ENCODE measurements at places on chromosomes 5 and 9. TPM values are rescaled to one million over a fixed set of nuclear protein-coding genes. Genes with fewer than 3 reads are reported as not detected.
A peak's percentile ranks its signal among the peaks of the same experiment; 100 is the strongest.

DNA sequence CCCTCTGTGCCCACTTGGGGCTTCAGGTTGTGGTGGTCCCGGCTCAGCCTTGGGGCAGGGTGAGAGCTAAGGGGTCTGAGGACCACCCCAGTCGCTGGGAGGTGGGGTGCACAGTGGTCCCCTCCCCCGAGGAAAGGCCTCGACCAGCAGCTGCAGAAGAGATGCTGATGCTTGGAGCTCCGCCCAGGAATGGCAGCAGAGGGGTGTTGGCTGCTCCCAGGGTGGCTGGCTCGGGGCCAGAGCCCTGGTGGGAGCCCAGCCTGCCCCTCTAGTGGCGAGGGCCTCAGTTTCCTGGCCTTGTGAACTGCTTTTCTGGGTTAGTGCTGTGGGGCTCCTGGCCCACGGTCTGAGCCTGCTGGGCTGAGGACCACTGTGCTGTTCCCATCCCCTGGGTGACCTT, 1.2 kb downstream of the DIPK1B start:
- no peaks in the 10 kb centered on the region for H3K27me3 ChIP-seq
- H3K36me3 ChIP-seq: no peaks in the 10 kb centered on the region
- no peak overlapping the region for H3K4me3 ChIP-seq
- no peak for DNase-seq
- H3K27ac ChIP-seq: no peak overlapping the region

- no peaks in the 10 kb centered on the region for H3K36me3 ChIP-seq
- H3K4me1 ChIP-seq: no peaks in the 10 kb centered on the region
- DNase-seq: no peak
- H3K4me3 ChIP-seq: no peak overlapping the region
- no peaks in the 10 kb centered on the region for H3K27me3 ChIP-seq
- H3K27ac ChIP-seq: no peak overlapping the region
Measured at GRCh38 chr5:156230887-156231286, 96.1 kb upstream of the SGCD start.

GRCh38 chr9:80605129-80605528, 1033.4 kb downstream of the TLE4 start:
- DNase-seq: no peak
- no peak overlapping the region for H3K4me3 ChIP-seq
- no peaks in the 10 kb centered on the region for H3K4me1 ChIP-seq
- no peaks in the 10 kb centered on the region for H3K36me3 ChIP-seq

DNA sequence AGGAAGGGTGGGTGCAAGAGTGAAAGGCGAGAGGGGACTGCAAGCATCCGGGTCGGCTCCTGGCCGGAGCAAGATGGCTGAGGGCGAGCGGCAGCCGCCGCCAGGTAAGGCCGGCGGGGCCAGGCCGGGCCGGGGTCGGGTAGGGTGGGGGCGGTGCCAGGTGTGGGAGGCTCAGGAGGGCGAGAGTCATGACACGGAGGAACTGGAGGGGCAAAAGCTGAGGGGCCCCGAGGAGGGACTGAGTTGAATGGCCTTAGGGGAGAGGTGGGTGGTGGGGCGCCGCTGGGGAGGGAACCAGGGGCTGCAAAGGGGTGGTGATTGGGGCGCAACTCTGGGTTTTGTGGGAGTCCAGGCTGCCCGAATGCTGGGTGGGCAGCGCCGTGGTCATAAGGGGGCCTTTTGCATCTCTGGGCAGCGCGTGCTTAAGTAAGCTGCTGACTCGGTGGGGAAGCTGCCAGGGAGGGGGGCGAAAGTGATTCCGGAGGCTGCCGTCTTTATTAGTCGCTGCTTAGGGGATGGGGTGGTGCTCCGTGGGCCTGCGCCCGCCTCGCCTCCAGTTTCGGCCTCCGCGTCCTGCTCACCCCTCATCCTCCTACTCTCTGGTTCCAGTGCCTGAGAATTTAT, 425 bp downstream of the PTPA start:
- no peaks in the 10 kb centered on the region for H3K27me3 ChIP-seq
- no peaks in the 10 kb centered on the region for H3K4me1 ChIP-seq
- peak; percentile 48 for DNase-seq
- no peaks in the 10 kb centered on the region for H3K36me3 ChIP-seq
- peak overlapping the region; percentile 93 for H3K27ac ChIP-seq

DNA sequence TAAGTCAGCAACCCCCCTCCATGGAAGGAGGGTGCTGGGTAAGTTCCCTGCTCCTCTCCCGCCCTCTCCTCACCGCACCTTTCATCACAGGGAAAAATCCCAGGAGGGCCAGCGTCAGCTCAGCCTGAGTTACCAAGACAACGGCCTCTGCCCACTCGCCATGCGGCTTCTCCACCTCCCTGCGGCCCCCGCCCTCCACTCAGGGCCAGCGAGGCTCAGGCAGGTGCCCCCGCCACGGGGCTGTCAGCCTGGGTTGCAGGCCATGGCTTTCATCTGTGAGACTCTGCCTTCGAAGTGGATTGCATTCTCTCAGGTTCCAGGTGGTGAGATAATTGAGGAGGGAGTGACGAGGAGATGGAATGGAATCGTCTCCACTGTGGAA, 27.2 kb upstream of the LAMC3 start:
- H3K36me3 ChIP-seq: no peaks in the 10 kb centered on the region
- no peaks in the 10 kb centered on the region for H3K4me1 ChIP-seq
- no peaks in the 10 kb centered on the region for H3K27me3 ChIP-seq

DNA sequence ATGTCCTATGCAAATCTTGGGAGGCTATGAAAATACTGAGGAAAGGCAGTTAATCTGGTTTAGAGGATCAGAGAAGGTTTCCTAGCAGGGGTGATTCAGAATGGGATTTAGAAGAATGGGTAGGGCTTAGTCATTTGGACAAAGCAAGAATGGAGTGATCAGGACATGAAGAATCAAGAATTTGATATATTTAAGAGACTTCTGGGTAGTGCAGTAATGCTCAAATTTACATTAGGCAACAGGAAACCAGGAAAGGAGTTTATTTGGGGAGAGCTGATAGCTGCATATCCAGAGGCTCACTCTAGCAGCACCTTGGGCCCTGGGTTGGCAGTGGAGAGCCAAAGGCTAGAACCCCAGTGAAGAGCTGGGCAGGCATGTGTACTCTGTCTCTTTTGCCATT, 78.9 kb upstream of the PAPPA start:
- no peak overlapping the region for H3K27ac ChIP-seq
- H3K4me3 ChIP-seq: no peak overlapping the region
- no peaks in the 10 kb centered on the region for H3K36me3 ChIP-seq
- no peaks in the 10 kb centered on the region for H3K4me1 ChIP-seq

DNA sequence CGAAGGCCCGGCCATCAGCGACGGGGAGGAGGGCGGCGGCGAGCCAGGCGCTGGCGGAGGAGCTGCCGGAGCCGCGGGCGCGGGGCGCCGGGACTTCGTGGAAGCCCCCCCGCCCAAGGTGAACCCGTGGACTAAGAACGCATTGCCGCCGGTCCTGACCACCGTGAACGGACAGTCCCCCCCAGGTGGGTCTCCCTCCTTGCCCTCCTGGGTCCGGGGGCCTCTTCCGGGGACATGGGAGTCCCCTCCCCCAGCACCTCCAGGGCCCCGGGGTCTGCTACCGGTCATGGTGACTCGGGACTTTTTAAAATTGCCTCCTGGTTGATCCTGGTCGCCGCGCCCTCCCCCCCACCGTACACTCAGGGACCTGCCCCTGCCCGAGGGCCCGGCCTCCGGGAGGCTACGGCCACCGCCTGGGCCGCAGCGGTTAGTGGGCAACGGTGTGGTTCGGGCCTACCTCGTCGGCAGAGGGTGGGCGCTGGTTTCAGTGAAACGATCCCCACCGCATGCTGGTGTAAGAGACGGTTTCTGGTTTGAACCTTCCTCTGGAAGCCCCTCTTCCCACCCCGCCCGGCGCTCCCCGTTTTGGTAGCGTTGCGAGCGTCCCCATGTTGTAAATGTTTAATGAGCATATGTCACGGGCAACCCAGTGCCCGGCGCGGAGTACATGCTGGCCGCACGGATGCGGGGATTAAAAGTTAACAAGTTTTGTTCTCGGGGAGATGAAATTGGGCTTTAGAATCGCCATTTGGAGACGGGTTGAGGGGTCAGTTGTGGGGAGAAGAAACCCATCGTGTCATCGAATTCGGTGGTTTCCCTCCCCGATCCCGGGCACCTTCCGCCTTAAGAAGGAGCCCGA, 1.1 kb downstream of the LARP1 start:
- H3K27ac ChIP-seq: peak overlapping the region; percentile 98
- peaks cover 42% of the 10 kb centered on the region for H3K4me1 ChIP-seq
- no peaks in the 10 kb centered on the region for H3K36me3 ChIP-seq
- H3K27me3 ChIP-seq: no peaks in the 10 kb centered on the region

- H3K36me3 ChIP-seq: no peaks in the 10 kb centered on the region
- H3K27ac ChIP-seq: no peak overlapping the region
- no peaks in the 10 kb centered on the region for H3K4me1 ChIP-seq
- no peak for DNase-seq
- H3K27me3 ChIP-seq: no peaks in the 10 kb centered on the region
Measured at GRCh38 chr9:135588886-135589595, 27.5 kb downstream of the PAEP start.

- no peak for DNase-seq
- H3K4me3 ChIP-seq: no peak overlapping the region
Measured at GRCh38 chr9:87534957-87535356, 37.3 kb downstream of the DAPK1 start.

DNA sequence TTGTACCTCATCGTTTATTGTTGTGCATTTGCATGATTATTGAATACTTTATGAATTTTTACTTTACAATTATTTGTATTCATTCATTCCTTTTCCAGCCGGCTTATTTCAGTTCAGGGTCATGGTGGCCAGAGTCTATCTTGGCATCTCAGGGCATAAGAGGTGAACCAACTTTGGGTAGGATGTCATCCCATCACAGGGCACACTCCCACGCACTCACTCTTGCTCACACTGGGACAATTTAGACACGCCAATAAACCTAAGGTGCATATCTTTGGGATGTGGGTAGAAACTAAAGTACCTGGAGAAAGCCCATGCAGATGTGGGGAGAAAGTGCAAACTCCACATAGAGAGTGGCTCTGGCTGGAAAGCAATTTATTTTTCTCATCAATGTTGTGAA, 158.1 kb upstream of the MAST4 start:
- no peaks in the 10 kb centered on the region for H3K36me3 ChIP-seq
- no peak overlapping the region for H3K4me3 ChIP-seq
- no peaks in the 10 kb centered on the region for H3K27me3 ChIP-seq
- DNase-seq: no peak

DNA sequence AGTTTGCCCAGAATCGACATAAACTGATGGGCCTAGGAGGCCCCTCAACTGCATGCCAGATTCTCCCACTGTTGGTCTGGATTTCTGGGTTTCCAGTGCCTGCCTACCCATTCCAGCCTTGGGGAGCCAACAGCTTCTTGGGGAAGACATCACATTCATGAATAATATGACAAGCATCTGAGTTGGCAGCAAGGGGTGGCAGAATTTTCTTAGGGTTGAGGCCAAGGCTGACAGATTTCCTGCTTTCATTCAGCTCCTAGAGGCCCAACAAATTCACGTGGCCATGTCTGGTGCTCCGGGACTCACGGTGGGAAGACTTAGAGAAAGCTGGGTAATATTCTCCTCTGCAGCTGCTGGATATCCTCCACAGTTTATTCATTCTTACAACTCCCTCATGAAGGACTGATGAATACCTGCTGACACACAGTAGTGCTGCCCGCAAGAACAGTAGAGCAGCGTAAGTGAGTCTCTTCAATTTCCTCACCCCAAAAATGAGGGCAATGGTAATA, 305.0 kb upstream of the TNC start:
- no peaks in the 10 kb centered on the region for H3K4me1 ChIP-seq
- no peaks in the 10 kb centered on the region for H3K36me3 ChIP-seq
- H3K4me3 ChIP-seq: no peak overlapping the region
- no peaks in the 10 kb centered on the region for H3K27me3 ChIP-seq
- no peak overlapping the region for H3K27ac ChIP-seq

- no peaks in the 10 kb centered on the region for H3K36me3 ChIP-seq
- no peaks in the 10 kb centered on the region for H3K27me3 ChIP-seq
- DNase-seq: no peak
- H3K4me1 ChIP-seq: no peaks in the 10 kb centered on the region
Measured at GRCh38 chr5:143249851-143250250, 153.6 kb downstream of the NR3C1 start.

DNA sequence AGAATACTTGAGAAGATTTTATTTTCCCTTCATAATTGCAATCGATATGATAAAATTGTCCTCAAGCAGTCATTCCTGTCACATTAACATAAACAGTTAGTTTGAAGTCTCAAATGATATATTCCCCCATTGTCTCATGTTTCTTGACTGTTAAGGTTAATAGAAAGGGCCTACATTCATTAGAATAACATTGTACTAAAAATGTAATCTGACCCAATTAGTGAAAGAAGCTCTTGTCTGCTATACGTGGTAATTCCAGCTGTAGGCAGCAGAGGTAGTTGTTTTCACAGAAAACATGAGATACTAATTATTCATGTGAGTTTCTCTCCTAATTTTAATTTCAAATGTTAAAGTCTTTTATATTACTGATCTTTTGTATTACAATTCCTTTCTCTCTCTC, 25.9 kb upstream of the AP3B1 start:
- H3K4me3 ChIP-seq: no peak overlapping the region
- H3K36me3 ChIP-seq: no peaks in the 10 kb centered on the region
- no peak overlapping the region for H3K27ac ChIP-seq
- no peaks in the 10 kb centered on the region for H3K4me1 ChIP-seq

DNA sequence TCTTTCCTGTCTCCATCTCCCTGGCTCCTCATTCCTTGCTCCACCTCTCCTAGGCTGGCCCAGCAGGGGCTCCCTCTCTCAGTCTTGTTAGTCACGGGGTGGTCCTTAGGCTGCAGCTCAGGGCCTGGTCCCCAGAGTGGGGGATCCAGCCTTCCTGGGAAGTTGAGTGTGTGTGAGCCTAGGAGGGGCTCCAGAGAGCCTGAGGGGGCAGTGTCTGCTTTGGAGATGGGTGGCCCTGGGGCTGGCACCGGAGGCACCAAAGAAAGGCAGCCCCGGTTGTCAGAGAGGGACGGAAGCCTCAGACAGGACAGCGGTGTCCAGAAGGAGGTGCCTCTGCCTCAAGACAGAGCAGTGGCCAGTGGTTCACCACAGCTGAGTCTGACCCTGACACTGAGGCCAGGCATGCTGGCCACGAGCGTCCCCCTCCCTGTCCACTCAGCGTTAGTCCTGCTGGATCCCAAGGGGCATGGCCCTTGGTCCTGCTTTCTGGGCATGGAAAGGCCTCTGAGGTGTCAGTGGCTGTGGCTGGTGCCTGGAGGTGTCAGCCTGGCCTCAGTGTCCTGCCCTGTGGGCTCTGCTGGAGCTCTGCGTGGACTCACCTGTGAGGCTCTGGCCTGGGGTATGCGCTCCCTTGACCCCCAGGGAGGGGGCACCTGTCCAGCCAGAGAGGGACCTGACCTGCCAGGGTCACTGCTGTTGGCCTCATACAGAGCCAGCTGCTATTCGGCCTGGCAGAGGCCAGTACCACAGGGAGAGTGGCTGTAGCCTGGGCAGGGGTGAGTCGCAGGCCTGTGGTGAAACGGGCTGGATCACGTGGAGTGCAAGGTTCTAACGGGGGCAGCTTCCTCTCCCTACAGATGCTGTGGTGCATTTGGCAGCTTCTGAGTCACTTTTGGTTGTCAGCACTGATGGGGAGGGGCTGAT, 130.6 kb downstream of the CACNA1B start:
- peak; percentile 13 for DNase-seq
- H3K27me3 ChIP-seq: no peaks in the 10 kb centered on the region
- H3K36me3 ChIP-seq: no peaks in the 10 kb centered on the region
- no peak overlapping the region for H3K4me3 ChIP-seq
- H3K4me1 ChIP-seq: no peaks in the 10 kb centered on the region
- H3K27ac ChIP-seq: no peak overlapping the region

- no peak overlapping the region for H3K27ac ChIP-seq
- H3K4me1 ChIP-seq: no peaks in the 10 kb centered on the region
- no peak overlapping the region for H3K4me3 ChIP-seq
- H3K27me3 ChIP-seq: no peaks in the 10 kb centered on the region
- no peaks in the 10 kb centered on the region for H3K36me3 ChIP-seq
- no peak for DNase-seq
Measured at GRCh38 chr5:45604092-45604491, 92.1 kb downstream of the HCN1 start.

Gene CRHBP
- total RNA-seq: 117 TPM

Gene TLX3
- not detected for total RNA-seq

Gene BTNL8
- 0.32 TPM for total RNA-seq

Gene ECSCR
- 4.6 TPM for total RNA-seq

Gene PLAC8L1
- total RNA-seq: not detected
